ENCODE measurements at places on chromosomes 12 and 14. TPM values are rescaled to one million over a fixed set of nuclear protein-coding genes. Genes with fewer than 3 reads are reported as not detected.

GRCh38 chr14:65077318-65077717 is 25.0 kb downstream of the MAX start:
- no peak for DNase-seq
- no peaks in the 10 kb centered on the region for H3K27me3 ChIP-seq
- no peaks in the 10 kb centered on the region for H3K36me3 ChIP-seq
- no peak overlapping the region for H3K27ac ChIP-seq
- H3K4me1 ChIP-seq: peaks cover 51% of the 10 kb centered on the region
- no peak overlapping the region for H3K4me3 ChIP-seq

- H3K4me1 ChIP-seq: no peaks in the 10 kb centered on the region
- no peak overlapping the region for H3K27ac ChIP-seq
- H3K4me3 ChIP-seq: no peak overlapping the region
Measured at GRCh38 chr12:122785503-122785902, 11.1 kb downstream of the CCDC62 start.

DNA sequence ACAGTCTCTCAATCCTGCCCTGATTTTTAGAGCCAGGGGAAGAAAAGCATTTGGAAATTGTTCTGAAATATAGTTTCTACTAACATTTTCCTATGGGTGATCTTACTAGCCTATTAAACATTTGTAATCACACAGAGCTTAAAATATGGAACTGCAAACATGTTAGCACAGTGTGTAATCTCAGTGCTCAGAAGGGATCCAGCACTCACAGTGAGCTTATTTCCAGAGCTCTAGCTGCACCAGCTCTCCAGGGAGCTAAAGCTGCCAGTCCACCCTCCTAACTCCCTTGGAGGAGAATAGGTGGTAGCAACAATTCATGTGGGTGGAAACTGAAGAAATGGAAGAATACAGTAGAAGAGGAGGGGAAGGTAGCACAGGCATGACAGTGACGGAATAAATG is 64.9 kb upstream of the SYT1 start:
- H3K4me1 ChIP-seq: no peaks in the 10 kb centered on the region
- no peak overlapping the region for H3K27ac ChIP-seq
- no peak for DNase-seq
- H3K36me3 ChIP-seq: no peaks in the 10 kb centered on the region
- H3K27me3 ChIP-seq: no peaks in the 10 kb centered on the region

DNA sequence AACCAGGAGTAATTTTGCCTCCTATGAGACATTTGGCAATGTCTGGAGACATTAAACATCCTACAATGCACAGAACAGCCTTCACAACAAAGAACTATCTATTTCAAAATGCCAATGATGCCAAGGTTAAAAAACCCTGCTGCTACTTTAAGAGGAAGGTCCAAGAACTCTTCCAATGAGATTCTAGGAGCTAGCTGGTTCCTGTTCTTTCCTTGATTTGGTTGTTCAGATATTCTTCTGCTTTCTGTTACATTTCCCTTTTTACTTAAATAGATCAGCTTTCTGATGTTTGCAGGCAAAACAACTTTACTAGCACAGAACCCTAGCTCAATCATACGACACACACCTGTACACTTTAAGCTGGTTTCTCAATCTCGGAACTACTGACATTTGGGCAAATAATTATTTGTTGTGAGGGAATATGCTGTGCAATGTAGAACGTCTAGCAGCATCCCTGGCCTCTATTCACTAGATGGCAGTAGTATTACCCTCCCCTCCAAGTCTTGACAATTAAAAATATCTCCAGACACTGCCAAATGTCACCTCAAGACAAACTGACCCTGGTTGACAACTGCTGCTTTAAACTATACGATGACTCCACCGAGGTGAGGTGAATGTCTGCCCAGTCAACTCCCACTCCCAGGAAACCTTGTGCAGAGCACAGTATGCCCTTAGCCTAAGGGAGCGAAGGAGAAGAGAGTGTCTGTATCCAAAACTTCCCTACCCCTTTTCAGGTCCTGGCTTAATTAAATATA is 4.4 kb downstream of the BLTP3B start:
- H3K27ac ChIP-seq: peak overlapping the region; percentile 15
- H3K4me3 ChIP-seq: no peak overlapping the region
- H3K27me3 ChIP-seq: no peaks in the 10 kb centered on the region
- no peak for DNase-seq
- H3K4me1 ChIP-seq: peaks cover 25% of the 10 kb centered on the region

- H3K27ac ChIP-seq: no peak overlapping the region
- DNase-seq: no peak
- no peaks in the 10 kb centered on the region for H3K27me3 ChIP-seq
- H3K36me3 ChIP-seq: no peaks in the 10 kb centered on the region
- H3K4me3 ChIP-seq: no peak overlapping the region
Measured at GRCh38 chr14:53672526-53672925, 284.1 kb downstream of the BMP4 start.

DNA sequence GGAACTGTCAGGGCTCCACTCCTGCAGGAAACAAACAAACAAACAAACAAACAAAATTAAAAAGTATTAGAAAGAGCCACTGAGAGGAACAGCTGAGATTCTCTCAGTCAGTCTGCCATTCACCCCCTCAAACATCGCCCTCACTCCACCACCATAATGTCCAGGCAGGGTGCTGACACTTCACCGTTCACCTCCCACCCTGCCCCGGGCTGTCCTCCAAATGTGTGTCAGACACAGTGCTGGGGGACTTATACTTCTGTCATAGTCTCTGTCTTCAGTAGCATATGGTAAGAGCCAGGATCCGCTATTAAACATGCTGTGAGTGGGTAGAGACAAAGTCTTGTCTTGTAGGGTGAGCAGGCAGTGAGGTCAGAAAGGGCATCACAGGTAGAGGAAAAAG is 28.3 kb downstream of the KRT18 start:
- H3K27me3 ChIP-seq: peaks cover 19% of the 10 kb centered on the region
- peaks cover 3% of the 10 kb centered on the region for H3K4me1 ChIP-seq
- no peak overlapping the region for H3K4me3 ChIP-seq
- no peak for DNase-seq
- H3K36me3 ChIP-seq: no peaks in the 10 kb centered on the region

- peak; percentile 89 for DNase-seq
- H3K27me3 ChIP-seq: no peaks in the 10 kb centered on the region
- peak overlapping the region; percentile 96 for H3K27ac ChIP-seq
- H3K36me3 ChIP-seq: peaks cover 3% of the 10 kb centered on the region
- peak overlapping the region; percentile 85 for H3K4me3 ChIP-seq
Measured at GRCh38 chr14:65847075-65847847, 434.7 kb downstream of the FUT8 start.

- no peak overlapping the region for H3K27ac ChIP-seq
- no peaks in the 10 kb centered on the region for H3K4me1 ChIP-seq
- no peak for DNase-seq
Measured at GRCh38 chr12:91256411-91256810, 73.8 kb upstream of the DCN start.

- peaks cover 45% of the 10 kb centered on the region for H3K36me3 ChIP-seq
- peak overlapping the region; percentile 52 for H3K4me3 ChIP-seq
- no peak for DNase-seq
- H3K4me1 ChIP-seq: peaks cover 26% of the 10 kb centered on the region
- H3K27ac ChIP-seq: peak overlapping the region; percentile 63
- H3K27me3 ChIP-seq: no peaks in the 10 kb centered on the region
Measured at GRCh38 chr12:111445726-111446581, 40.2 kb downstream of the SH2B3 start.

GRCh38 chr14:82854131-82854530 is 1320.5 kb upstream of the SEL1L start:
- no peak overlapping the region for H3K4me3 ChIP-seq
- H3K4me1 ChIP-seq: no peaks in the 10 kb centered on the region
- no peak for DNase-seq
- H3K27ac ChIP-seq: no peak overlapping the region

DNA sequence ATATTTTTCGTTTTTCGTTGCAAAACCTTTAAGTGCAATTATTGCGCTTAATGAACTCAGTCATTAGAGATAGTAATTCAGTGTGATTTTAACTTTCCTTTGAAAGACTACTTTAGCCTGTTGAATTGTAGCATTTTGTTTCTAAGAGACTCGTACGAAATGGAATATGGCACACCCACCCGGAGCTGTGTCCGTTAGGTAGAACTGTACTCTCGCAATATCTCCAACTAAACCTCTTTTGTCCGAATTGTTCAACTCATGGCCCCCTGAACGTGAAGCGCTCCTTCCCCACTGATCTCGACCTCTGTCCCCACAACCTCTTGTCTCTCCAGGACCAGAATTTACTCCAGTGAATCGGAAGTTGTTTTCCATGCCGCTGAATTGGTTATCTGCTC is 800 bp downstream of the PCNX4 start:
- H3K4me3 ChIP-seq: peak overlapping the region; percentile 92
- H3K27me3 ChIP-seq: no peaks in the 10 kb centered on the region
- H3K4me1 ChIP-seq: peaks cover 45% of the 10 kb centered on the region

DNA sequence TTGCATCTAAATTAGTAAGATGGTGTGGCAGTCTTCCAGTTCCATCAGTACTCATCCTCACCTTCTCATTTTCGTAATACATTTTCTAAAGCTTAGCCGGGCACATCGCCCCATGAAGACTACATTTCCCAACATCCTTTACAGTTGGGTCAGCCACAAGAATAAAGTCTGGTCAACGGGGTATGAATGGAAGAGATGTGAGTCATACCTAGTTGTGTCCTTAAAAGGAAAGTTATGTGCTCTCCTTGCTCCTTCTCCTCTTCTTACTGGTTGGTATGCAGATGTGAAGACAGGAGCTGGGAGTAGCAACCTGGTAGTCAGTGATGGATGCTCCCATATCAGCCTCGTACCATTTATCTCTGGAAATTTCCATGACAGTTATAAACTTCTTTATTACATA is 35.9 kb upstream of the EGLN3 start:
- peaks cover 7% of the 10 kb centered on the region for H3K4me1 ChIP-seq
- H3K36me3 ChIP-seq: peaks cover 2% of the 10 kb centered on the region
- DNase-seq: no peak
- no peaks in the 10 kb centered on the region for H3K27me3 ChIP-seq

DNA sequence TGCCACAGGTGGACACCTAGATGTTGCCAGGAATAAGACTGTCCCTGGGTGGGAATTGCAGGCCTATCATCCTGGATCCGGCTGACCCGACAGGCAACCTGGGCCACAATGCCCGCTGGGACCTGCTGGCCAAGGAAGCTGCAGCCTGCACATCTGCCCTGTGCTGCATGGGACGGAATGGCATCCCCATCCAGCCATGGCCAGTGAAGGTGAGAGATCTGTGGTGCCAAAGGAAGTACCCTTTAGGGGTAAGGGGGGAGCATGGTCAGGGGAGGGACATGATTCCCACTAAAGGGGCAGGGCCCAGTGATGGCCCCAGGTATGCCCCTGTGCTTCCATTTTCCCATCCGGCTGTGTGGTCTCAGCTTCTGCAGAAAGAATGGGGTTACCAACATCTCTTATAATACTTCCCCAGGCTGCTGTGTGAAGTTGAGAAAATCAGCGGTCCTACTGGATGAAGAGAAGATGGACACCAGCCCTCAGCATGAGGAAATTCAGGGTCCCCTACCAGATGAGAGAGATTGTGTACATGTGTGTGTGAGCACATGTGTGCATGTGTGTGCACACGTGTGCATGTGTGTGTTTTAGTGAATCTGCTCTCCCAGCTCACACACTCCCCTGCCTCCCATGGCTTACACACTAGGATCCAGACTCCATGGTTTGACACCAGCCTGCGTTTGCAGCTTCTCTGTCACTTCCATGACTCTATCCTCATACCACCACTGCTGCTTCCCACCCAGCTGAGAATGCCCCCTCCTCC is 8.6 kb upstream of the OAS2 start:
- H3K27ac ChIP-seq: no peak overlapping the region
- H3K4me1 ChIP-seq: no peaks in the 10 kb centered on the region
- no peaks in the 10 kb centered on the region for H3K27me3 ChIP-seq
- no peak overlapping the region for H3K4me3 ChIP-seq
- peaks cover 3% of the 10 kb centered on the region for H3K36me3 ChIP-seq

GRCh38 chr14:39138440-39138839 is 24.3 kb downstream of the GEMIN2 start:
- H3K4me1 ChIP-seq: no peaks in the 10 kb centered on the region
- peak overlapping the region; percentile 57 for H3K27ac ChIP-seq
- no peak overlapping the region for H3K4me3 ChIP-seq
- H3K27me3 ChIP-seq: no peaks in the 10 kb centered on the region
- H3K36me3 ChIP-seq: peaks cover 32% of the 10 kb centered on the region

DNA sequence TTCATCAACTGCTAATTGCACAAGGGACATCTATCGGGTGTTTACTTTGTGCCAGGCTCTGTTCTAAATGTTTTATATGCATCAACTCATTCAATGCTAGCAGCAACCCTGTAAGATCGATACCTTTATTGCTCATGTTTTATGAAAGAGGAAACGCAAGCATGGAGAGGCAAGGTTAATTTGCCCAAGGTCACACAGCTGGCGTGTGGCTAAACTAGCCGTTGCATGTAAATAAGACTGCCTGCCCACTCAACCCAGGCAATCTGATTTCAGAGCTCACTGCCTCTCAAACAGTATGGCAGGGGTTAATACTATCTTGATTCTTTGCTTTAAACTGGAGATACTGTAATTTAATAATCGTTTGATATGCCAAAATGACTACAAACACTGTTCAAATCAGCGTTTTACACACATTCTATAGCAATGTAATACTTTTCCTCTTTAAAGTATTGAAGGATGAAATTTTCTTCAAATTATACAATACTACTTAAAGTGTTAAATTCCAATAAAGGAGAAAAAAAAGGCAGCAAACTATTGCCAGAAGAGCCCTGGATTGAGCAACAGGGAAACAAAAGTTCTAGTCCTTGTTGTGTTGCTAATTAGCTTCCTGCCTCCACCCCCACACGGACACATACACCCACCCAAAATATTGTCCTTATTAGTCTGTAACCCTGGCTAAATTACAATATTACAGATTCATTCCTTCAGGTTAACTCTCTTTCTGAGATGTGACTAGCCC is 39.1 kb upstream of the DHRS7 start:
- no peak for DNase-seq
- H3K36me3 ChIP-seq: peaks cover 7% of the 10 kb centered on the region
- H3K4me1 ChIP-seq: no peaks in the 10 kb centered on the region
- peaks cover 31% of the 10 kb centered on the region for H3K27me3 ChIP-seq

GRCh38 chr12:116662612-116663144 is 75.2 kb downstream of the SPRING1 start:
- no peaks in the 10 kb centered on the region for H3K36me3 ChIP-seq
- no peaks in the 10 kb centered on the region for H3K4me1 ChIP-seq
- no peak for DNase-seq

GRCh38 chr12:49907352-49907751 is 3.7 kb upstream of the FAIM2 start:
- DNase-seq: no peak
- H3K4me1 ChIP-seq: peaks cover 6% of the 10 kb centered on the region
- H3K27me3 ChIP-seq: peaks cover 3% of the 10 kb centered on the region
- no peak overlapping the region for H3K27ac ChIP-seq
- H3K36me3 ChIP-seq: no peaks in the 10 kb centered on the region

- H3K27ac ChIP-seq: no peak overlapping the region
- H3K4me3 ChIP-seq: no peak overlapping the region
- H3K4me1 ChIP-seq: no peaks in the 10 kb centered on the region
- H3K27me3 ChIP-seq: peaks cover 17% of the 10 kb centered on the region
Measured at GRCh38 chr12:106070611-106071010, 68.1 kb downstream of the NUAK1 start.

The RNASE9 gene
- total RNA-seq: not detected

The LBHD2 gene
- total RNA-seq: not detected

The SERPINA9 gene
- total RNA-seq: not detected

The POMT2 gene
- 13.9 TPM for total RNA-seq

The ADAM20 gene
- total RNA-seq: 0.88 TPM

The ANO2 gene
- total RNA-seq: not detected

The KRT72 gene
- total RNA-seq: 11.6 TPM

The RNASE7 gene
- not detected for total RNA-seq

The TAS2R7 gene
- not detected for total RNA-seq

The CLEC4C gene
- not detected for total RNA-seq

The TAS2R42 gene
- total RNA-seq: not detected

The FOXG1 gene
- total RNA-seq: not detected

The PDZRN4 gene
- not detected for total RNA-seq

The VRTN gene
- total RNA-seq: not detected

Measured in naive thymus-derived CD8-positive, alpha-beta T cell (primary cell).